ENCODE measurements at places on chromosomes 3 and 15.

DNA sequence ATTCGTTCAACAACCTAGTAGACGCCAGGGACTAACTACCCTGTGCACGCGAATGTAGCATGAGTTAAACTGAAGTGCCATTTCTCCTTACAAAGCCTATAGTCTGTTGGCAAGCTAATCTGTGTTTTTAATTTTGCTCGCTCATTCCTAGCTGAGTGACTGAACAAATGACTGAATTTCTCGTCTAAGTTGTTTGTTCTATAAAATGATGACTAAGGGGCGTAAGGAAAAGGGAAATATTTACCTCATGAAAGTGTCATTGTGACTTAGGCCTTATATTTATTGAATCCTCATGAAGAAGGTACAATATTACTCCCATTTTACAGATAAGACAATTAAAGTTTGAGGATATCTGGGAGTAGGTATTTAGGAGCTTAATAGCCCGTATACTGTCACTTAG lies 818.3 kb upstream of the ALCAM start:
- DNase-seq = no peak

DNA sequence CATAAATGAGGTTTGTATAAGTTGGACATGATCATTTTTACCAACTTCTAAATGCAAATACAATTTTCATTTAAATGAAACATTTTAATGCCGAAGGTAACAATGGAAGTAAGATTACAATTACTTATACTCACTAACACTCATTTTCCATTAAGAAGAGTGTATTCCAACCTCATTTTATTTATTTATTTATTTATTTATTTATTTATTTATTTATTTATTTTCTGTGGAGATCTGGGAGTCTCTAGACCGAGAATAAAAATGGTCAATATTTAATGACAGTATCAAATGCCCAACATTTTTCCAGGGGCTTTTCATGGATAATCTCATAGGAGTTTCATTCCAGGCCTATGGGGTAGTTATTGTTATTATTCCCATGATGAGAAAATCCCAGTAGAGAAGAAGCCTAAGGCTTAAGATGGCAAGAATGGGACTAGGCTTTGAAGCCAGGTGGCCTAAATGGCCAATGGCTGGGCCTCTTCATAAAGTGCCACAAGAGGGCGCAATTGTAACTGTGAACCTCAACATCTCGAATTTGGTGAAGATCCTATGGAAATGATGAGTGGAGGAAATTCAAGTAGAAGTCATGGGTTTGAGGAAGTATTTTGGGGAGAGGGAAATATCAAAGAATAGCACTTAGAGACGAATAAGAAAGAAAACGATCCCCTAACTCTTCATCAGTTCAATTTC lies 21.3 kb downstream of the VGLL3 start:
- no peak for DNase-seq

DNA sequence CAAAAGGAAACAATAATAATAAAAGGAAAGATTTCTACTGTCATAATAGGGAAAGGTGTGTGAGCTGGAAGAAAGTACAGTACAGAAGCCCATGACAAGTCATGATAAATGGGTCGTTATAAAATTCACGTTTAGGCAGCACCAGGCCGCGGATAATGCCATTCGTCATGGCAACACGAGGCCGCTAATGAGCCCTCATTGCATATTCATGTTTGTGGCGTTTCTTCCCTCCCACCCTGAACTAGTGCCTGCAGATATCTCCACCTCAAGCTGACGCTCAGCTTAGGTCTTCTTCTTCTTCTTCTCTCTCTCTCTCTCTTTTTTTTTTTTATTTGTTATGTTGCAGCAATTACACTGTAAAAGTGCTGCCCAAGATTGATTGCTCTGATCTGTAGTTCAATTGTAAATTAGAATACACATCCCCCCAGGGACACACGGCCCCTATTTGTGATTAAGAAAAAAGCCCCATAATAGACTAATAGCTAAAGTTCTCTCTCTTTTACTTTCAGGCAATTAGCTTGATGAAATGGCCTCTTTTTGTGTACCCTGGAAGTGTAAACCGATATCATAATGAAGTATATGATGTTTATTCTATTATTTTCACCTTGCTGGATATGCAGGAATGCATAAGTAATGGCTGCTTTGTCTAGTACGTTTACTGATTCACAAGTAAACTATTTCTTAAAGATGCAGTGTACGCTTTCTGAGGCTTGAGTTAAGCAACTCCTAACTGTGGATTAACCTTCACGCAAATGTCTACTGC lies 61.9 kb upstream of the NR2F2 start:
- DNase-seq = no peak

DNA sequence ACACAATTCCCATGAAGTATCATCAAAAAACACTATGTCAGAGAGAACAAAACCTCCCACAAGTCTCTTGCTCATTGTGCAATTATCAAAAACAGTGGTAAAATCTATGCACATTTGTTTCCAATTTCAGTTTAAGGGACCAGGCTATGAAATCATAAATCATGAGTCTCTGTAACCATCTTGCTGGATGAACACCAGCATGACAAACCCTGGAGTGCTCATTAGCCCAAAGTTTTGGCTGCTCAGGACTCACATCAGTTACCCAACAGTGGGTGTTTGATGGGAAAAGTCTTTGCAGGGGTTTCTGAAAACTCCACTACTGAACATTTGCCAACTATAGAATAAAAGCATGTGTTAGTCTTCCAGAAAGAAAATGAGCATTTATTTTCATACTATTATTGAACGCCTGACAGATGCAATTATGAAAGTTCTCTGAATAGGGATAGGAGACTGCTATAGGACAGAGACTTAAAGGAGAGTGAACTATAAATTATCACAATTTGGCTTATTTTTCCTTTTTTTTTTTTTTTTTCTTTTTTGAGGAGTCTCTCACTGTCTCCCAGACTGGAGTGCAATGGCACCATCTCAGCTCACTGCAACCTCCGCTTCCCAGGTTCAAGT lies 240.8 kb upstream of the KCNMB2 start:
- no peak for DNase-seq

- no peak for DNase-seq
These were observed 11.4 kb downstream of the C15orf40 start for GRCh38 chr15:82999905-83000671.

DNA sequence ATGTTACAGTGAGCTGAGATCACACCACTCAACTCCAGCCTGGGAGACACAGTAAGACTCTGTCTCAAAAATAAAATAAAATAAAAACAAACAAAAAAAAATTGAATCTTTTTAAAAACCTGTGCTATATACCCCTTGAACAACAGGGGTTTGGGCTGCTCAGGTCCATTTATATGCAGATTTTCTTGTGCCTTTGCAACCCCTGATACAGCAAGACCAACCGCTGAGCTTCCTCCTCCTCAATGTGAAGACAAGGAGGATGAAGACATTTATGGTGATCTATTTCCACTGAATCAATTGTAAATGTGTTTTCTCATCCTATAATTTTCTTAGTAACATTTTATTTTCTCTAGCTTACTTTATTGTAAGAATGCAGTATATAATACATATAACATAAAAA lies 831.0 kb upstream of the ARPP21 start:
- no peak for DNase-seq

GRCh38 chr15:31296646-31297574 lies 29.7 kb upstream of the KLF13 start:
- DNase-seq = no peak

DNA sequence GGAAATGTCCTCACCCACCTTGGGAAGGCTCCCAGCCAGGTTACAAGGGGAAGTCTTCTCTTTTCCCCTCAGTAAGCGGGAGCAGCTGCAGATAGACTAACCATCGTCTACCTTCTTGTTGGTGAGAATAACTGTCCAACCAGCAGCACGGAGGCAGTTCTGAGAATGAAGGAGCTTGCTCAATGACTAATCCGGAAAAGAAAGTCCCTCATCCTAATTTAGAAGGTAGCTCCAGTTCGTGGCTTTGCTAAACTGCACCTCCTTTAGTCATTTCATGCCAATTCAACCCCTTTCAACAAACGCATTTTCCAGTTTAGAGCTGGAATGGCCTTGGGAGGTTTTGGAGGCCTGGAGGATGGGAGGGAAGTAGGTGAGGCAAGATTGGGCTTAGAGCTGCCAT lies 527.4 kb upstream of the PROK2 start:
- no peak for DNase-seq

- DNase-seq = no peak
These were observed 55.3 kb downstream of the ARHGAP31 start for GRCh38 chr3:119349354-119350041.
